ENCODE measurements at places on chromosomes 7 and 10.

GRCh38 chr10:49742683-49743463 is 19.2 kb downstream of the OGDHL start:
- no peak for DNase-seq

GRCh38 chr10:119520283-119520682 is 22.2 kb downstream of the RGS10 start:
- no peak for DNase-seq

GRCh38 chr7:149261316-149261828 is 624 bp upstream of the ZNF783 start:
- DNase-seq = no peak

- DNase-seq = no peak
Measured at GRCh38 chr10:49285232-49285631, 13.7 kb upstream of the C10orf71 start.

GRCh38 chr10:77686096-77686495 is 48.5 kb upstream of the KCNMA1 start:
- no peak for DNase-seq

- DNase-seq = no peak
Measured at GRCh38 chr7:121499624-121500023, 103.5 kb upstream of the FAM3C start.

- no peak for DNase-seq
Measured at GRCh38 chr7:82624337-82624736, 180.8 kb upstream of the CACNA2D1 start.

GRCh38 chr10:23174977-23175512 is 17.1 kb upstream of the PTF1A start:
- DNase-seq = no peak

DNA sequence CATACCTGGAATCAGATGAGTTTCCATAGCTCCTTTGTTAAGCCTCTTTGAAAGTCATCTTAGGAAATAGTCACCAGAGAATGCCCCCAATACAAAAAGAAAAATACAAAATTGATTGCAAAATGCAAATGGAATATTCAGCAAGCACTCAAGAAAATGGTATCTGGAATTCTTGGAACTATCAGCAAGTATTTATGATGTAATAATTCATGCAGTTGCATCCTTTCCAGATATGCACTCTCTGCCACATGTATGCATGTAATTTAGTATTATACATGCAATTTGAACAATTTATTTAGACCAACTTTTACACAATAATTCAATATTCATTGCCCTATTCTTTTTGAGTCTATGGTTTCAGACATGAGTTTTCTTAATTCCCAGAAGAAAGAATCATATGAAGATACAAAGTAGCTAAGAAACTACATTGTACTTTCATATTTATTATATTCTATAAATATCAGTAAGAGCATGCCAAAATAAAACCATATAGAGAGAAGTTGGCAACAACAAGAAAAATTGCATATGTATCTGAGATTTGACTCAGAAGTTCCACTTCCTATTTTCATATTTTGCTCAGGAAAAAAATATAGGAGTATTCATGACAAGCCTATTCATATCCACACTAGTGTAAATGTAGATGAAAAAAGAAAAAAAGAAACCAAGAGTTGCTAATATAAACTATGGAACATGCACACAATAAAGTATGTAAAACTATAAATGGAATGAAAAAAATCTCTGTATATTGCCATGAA is 338.5 kb downstream of the SEMA3D start:
- DNase-seq = no peak

DNA sequence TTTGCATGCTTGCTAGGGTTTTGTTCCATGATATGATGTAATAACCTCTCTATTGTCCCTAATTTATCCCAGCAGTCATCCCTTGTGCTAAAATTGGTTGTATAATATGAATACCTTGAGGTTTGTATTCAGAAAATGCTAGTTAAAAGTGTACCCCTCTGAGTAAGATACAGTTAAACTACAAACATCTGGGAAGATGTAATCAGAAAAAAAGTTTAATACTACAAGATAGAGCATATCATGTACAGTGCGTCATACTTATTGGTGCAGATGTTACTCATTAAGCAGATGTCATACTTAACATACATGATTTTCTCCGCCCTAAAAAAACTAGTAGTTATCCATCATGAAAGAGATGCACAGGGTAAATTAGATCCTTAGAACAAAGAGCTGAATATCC is 336.1 kb upstream of the KCND2 start:
- DNase-seq = no peak

DNA sequence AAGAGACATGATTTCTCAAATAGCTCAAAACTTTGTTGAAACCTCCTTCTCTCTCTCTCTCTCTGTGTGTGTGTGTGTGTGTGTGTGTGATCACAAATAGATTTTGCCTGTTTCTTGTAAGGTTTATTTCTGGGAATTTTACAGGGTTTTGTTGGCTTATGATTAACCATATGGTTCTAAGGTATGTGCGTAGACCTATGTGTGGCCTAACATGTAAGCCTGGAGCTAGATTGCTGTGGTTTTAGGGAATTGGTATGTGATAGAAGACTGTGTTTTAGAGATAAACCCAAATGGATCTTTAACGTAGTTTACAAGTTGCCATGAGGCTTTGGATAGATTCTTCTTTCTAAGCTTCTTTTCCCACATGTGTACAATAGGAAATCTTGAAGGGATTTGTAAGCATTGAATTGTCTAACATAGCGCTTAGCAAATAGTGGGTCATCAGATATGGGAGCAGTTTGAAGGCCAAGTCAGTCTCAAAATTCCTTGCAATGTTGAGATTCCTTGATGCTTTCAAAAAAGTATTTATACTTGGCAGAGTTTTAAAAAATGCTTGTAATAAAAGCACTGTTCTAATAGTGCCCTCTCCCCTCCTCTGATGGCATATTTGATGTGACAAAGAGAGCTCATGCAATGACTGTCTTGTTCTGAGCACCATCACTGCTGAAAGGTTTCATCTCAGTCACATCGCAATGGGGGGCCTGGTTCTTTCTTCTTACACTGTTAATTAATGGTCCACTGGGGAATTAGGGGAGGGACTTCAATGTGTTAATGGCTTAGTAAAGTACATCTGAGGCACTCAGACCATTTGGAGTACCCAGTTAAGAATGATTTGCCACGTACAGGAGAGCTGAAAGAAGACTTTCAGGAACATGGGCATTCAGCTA is 118.2 kb downstream of the SNX10 start:
- DNase-seq = no peak

- DNase-seq = no peak
Measured at GRCh38 chr7:79377097-79377496, 76.4 kb downstream of the MAGI2 start.

GRCh38 chr10:73136627-73137026 is 26.4 kb downstream of the NUDT13 start:
- no peak for DNase-seq

- DNase-seq = no peak
Measured at GRCh38 chr7:74579800-74580685, 77.5 kb upstream of the GTF2I start.

- DNase-seq = no peak
Measured at GRCh38 chr10:79552143-79552542, 8.1 kb downstream of the SFTPA2 start.

DNA sequence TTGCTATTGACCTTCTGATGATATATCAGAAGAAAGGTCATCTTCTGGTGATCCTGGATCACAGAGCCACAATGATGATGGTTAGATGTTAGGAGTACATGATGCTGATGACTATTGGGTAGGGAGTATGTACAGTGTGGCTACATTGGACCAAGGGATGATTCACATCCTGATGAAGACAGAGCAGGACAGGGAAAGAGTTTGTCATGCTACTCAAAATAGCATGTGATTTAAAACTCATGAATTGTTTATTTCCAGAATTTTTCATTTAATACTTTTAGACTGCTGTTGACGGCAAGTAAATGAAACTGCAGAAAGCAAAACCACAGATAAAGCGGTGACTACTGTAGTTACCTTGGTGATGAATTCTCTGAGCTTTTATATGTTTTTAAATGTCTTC is 397.3 kb downstream of the PPP1R3A start:
- DNase-seq = no peak

GRCh38 chr7:154918741-154919140 is 84.2 kb downstream of the PAXIP1 start:
- DNase-seq = no peak

DNA sequence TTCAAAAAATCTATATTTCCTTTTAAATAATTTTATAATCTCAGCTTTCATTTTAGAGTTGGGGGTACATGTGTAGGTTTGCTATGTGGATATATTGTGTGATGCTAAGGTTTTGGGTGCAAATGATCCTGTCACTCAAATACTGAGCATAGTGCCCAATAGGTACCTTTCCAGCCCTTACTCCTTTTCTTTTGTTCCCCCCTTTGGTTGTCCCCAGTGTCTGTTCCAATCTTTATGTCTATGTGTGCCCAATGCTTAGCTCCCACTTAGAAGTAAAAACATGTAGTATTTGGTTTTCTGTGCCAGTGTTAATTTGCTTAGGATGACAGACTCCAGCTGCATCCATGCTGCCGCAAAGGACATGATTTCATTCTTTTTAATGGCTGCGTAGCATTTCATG is 103.6 kb downstream of the ZEB1 start:
- no peak for DNase-seq

Measured in esophagus squamous epithelium (tissue), 5 donors.